ENCODE measurements at places on chromosomes 2 and 18.

- DNase-seq, result peak; percentile 29
Observed at GRCh38 chr18:8424481-8424880, 184.8 kb upstream of the RAB12 start.

DNA sequence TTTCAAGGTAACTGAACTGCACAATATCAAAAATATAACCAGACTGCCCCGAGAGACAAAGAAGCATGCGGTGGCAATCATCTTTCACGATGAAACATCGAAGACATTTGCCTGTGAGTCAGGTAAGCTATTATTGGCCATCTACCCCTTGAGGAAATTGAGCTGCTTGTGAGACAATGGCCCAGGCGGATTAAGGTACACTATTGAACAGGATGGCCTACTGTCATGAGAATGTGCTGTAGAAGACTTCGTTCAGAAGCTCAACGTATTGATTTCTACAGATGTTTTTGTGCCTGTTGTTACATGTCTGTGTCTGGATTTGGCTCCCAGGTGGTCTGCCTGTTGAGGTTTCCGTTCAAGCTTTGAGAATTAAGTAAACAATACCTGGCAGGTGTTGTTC is 198.7 kb downstream of the DOK6 start:
- no peak for DNase-seq

GRCh38 chr2:173410579-173410978 is 55.9 kb downstream of the CDCA7 start:
- no peak for DNase-seq

DNA sequence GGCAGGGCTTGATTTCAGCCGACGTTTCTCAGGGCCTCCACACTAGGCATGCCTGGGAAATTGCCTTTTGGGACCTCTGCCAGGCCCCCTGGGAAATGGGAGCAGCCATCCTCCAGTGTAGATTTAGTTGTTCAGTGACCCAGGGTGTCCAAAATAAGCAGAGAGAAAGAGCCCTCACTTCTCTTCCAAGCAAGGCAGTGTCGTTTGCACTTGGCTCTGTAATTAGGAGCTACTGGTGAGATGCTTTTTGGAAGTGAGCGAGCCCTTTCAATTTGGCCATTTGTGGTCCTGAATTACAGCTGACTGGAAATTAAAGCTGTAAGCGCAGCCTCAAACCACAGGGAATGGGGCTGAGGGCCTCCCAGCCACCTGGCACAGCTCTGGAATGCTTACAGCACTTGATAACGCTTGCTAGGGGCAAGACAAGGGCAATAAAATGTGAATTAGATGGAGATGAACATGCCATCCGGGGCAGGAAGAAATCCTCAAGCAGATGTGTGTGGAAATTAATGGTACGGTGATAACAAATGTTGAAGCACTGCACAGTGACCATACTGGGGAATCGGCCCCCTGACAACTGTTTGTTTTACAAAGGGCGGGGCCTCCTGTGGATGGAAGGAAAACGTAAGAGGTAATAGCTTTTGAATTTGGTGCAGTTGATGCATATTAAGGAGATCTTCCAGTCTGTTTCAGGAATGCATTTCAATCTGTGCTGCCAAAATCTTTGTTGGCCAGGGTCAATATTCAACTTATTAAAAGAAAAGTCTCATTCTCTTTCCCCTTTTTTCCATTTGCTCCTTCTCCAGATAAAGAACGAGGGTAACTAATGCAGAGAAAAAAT is 173.1 kb downstream of the UXS1 start:
- DNase-seq, result peak; percentile 27

GRCh38 chr18:75133721-75134610 is 75.0 kb downstream of the PTGR3 start:
- DNase-seq, result no peak

GRCh38 chr18:493986-494983 is 6.2 kb downstream of the COLEC12 start:
- DNase-seq, result peak; percentile 30

DNA sequence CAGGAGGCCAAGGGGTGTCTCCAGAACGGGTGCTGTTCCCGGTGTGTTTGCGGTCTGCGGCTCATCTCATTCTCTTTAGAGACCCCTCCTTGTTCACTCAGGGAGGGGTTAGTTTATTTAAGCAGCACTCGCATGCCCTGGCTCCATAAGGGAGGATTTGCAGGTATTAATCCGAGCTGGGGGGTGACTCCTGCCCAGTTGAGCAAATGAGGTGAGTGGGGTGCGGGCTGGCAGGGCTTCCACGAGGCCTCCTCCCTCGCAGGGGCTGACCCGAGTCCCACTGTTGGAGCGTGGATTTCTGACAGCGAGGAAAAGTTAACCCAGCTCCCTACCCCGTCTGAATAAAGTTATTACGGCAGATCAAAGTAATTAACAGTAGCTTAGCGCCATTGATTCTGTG is 371.8 kb upstream of the SALL3 start:
- DNase-seq, result no peak

- no peak for DNase-seq
Observed at GRCh38 chr2:64251497-64252250, 107.5 kb upstream of the PELI1 start.

DNA sequence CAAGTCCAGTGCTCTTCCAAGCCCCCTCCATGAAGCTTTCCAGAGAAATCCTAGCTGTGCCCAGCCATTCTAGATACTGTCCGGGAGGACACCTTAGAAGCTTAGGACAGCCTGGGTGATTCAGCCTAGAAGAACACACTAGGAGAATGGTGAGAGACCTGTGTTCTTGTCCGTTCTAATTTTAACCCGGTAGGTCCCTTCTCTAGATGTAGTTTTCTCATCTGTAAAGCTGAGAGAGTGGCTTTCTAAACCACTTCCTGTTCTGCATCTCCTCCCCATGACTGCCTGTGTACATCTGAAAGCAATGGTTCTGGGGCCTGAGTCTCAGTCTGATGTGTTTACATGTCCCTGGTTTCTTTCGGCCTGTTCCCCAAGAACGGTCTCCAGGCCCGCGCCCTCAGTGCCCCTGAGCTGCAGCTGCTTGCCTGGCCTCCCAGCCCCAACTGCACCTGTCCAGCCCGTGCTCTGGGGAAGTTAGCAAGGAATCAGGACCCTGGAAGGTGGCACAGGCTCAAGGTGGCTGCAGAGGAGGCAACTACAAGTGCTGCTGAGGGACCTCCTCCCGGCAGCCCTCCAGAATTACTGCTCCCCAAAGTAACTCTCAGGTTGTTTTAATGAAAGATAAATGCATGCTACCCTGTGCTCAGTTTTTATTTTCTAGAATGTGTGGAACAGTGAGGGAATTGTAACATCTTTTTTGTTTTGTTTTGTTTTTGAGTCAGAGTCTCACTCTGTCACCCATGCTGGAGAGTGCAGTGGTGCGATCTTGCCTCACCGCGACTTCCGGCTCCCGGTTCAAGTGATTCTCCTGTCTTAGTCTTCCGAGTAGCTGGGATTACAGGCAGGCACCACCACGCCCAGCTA is 105.9 kb downstream of the LBH start:
- DNase-seq, result no peak

DNA sequence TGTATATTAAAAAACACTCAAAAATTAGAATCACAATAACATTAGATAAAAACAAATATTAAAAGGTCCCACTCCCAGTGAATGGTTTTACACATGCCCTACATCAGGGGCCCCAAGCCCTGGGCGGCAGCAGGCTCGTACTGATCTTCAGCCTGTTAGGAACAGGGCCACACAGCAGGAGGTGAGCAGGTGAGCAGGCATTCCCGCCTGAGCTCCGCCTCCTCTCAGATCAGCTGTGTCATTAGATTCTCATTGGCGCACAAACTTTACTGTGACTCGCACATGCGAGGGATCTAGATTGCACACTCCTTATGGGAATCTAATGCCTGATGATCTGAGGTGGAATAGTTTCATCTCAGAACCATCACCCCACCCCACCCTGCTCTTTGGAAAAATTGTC is 74.2 kb downstream of the MBD2 start:
- DNase-seq, result no peak

DNA sequence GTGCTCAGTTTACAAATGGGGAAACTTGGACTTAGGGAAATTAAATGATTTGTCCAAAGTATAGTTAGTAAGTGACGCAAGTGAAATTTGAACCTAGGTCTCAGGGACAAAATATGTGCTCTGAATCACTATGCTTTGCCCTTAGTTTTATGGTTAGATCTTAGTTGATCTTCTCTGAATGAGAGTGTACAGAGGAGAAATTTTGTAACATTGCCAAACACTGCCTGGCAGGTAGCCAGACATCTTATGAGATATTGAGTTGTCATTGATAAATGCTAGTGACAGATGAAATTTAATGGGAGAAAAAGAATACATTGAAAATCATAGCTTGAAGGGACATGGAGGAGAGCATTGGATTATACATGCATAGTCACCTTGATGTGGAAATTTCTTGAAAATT is 91.4 kb downstream of the GALNT1 start:
- DNase-seq, result peak; percentile 49

- no peak for DNase-seq
Observed at GRCh38 chr2:112220831-112221230, 34.0 kb downstream of the ZC3H8 start.

GRCh38 chr2:216657086-216657855 is 24.1 kb downstream of the IGFBP2 start:
- no peak for DNase-seq

DNA sequence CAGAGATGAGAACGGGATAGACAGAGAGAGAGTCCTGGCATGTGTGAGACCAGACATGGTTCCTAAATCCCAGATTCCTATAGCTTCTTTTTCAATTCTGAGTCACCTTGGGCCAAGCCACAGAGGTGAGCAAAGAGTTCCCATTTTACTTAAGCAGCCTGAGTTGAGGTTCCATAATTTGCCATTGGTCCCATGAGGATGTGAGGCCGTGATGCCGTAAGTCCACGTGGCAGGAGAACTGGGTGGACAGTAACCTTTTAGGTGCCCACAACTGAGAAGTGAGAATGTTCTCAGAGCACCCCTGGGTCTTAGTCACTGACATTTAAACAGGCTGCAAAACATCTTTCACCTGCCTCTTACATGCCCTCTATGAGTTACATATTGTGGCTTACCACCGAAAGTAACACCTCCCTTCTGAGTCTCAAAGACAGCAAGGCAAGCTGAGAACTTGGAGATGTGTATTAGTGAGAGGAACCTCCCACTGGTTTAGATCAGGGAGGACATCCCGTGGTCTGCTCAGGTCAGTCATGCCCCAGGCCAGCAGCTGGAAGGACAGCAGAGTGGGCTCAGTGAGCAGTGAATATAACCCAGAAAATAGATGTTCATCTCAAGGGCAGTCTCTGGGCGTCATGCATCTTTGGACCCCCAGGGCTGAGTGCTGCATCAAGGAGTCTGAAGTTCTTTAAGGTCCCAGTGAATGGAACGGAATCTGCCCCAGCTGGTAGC is 127.9 kb upstream of the LGALSL start:
- DNase-seq, result no peak

DNA sequence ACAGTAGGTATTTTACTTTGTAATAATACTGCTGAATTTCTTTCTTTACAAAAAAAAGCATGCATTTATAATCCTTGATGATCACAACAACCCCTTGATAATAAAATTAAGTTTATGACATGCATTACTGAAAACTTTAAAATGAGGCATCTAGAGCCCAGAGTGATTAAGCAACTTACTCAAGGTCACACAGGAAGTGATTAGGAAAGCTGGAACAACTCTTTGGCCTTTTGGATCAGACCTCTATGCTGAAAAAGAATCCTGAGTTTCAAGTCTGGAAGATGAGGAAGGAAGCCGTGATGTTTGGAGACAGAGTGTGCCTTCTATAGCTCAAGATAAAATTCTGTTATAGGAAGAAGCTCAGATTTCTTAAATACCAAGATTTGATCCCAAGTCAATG is 105.0 kb upstream of the ATP8B1 start:
- DNase-seq, result no peak

DNA sequence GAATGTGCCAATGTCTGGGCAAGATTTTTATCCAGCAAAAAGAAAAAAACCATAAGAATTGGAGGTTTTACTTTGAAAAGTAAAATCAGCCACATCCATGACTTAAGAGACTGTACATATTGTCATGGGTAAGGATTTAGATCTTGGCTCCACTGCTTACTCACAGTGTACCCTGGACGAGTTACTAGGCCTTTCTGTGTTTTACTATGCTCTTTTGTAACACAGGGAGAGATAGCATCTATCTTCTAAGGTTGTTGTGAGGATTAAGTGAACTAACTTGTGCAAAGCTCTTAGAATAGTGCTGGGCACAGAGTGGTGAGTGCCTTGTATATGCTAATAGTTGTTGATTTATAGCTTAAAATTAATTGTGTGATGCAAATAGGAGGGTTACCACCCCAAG is 255.9 kb downstream of the NEDD4L start:
- DNase-seq, result no peak

DNA sequence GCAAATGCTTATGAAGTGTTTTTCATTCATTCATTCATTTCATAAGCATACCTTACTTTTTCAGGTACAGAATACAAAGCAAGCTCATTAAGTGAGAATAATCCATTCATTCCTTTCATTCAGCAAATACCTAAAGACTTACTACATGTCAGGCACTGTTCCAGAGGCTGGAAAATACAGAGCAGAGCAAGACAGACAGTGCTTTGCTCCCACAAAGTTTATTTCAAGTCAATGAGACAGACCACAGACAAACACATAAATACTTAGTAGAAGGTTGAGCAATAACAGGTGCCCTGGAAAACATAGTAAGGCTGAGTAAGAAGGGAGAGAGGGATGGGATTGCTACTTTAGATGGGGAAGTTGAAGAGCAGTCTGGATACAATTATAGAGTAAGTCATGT is 309.8 kb downstream of the C1D start:
- DNase-seq, result peak; percentile 44

DNA sequence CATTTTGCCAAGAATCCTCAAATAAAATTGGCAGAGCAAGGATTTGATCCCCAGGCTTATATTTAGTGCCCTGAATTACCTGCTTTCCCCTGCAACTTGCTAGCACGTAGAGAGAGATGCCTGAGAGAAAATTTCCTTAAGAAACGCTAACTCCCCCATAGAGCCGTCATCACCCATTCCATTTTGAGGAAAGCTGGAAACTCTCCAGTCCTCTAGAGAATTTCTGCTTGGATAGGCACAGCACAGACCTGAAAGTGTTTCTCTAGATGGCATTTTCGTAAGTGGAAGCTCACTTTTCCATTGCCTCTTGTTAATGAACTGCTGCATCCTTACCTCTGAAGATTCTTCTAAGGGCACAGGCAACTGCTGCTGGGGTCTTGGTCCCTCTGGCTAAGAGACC is 277.8 kb upstream of the SIX2 start:
- no peak for DNase-seq
